IMR-90 (cell line): ENCODE measurements at places on chromosomes 1 and 21. TPM values are rescaled to one million over a fixed set of nuclear protein-coding genes. Genes with fewer than 3 reads are reported as not detected.

DNA sequence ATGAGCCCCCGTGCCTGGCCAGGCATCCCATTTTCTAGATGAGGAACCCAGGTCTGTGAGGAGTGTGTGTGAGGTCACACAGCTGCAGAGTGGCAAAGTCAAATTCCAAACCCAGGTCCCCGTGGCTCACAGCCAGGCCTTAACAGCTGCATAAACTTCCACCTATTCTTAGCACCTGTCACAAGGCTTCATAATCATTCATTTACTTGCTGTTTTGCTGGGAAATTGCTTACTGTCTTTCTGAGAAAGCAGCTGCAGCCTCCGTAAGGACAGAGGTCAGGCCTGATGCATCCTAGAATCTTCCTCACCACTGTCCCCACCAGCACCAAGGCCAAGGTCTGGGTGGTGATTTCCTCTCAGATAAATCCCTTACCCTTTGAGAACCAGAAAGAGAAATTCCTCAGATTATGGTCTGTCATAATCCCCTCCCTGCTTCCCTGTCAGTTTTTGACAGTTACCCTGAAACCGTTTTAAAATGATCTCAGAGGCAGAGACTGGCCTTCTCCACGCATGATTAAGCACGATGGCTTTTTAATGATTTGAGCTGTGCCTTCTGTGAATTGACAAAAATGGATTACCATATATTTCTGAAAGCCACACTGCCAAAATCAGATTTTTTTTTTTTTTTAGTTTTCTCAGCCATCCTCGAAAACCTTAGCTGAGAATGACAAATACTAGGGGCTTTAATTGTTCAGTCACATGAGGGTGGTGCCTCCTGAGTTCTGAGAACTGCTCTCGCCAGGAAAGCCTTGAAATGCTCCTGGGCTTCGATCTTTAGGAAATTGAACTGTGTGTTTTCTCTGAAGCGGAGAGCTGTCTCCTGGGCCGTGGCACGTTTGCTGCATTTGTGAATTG lies 70.0 kb upstream of the SELENON start:
- no peak overlapping the region for H3K27ac ChIP-seq
- peaks cover 2% of the 10 kb centered on the region; the same call in 1 of the 2 replicates for H3K36me3 ChIP-seq
- peaks cover 14% of the 10 kb centered on the region for H3K4me1 ChIP-seq
- no peak for DNase-seq
- H3K4me3 ChIP-seq = no peak overlapping the region

DNA sequence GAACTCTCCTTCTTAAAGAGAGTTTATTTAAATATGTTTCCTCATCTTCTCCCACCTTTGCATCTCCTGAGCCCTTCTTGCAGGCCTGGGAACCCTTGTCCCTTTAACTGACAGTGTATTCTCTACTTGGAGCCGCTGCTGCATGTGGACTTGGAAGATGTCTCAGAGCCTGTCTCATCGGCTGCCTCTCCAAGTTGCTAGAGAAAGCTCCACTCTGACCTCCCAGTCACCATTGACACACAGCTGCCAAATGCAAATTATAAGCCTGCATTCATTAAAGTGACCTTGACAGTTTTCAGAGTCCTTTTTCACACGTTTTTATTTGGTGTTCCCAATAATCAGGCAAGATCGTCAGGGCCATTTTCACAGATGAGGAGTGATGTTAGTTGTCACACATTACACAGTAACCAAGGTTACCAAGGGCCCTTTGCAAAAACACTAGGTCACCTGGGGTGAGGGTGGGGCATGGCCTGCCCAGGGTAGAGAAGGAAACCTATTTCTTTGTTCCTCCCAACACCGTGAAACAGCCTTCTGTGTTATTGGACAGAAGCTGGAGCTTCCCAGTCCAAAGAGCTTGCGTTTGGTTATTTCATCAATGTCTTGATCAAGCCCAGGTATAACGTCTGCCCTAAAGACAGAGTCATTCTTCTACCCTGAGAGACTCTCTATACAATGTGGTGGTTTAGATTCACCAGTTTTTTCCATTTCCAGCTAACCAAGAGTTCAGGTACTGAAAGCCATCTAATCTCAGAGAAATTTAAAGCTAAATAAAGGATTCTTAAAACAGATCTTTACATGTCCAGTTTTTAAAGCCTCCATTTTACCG lies 164.1 kb downstream of the GALNT2 start:
- H3K4me1 ChIP-seq = peaks cover 5% of the 10 kb centered on the region; the same call in 1 of the 2 replicates
- no peak overlapping the region for H3K27ac ChIP-seq
- peaks cover 6% of the 10 kb centered on the region; the same call in 1 of the 2 replicates for H3K36me3 ChIP-seq
- no peaks in the 10 kb centered on the region for H3K27me3 ChIP-seq
- no peak overlapping the region for H3K4me3 ChIP-seq
- no peak for DNase-seq

GRCh38 chr1:192766009-192766625 lies 42.7 kb upstream of the RGS2 start:
- H3K4me3 ChIP-seq = no peak overlapping the region
- peak overlapping the region; percentile 44; the same call in 1 of the 2 replicates for H3K27ac ChIP-seq
- H3K4me1 ChIP-seq = peaks cover 18% of the 10 kb centered on the region
- DNase-seq = peak; percentile 37
- H3K27me3 ChIP-seq = no peaks in the 10 kb centered on the region

Gene ZBTB8A
- total RNA-seq = 6.1 and 7.5 TPM in 2 replicates

Gene CLIC6
- total RNA-seq = not detected in 2 replicates

Gene NTNG1
- total RNA-seq = 2.3 and 2.8 TPM in 2 replicates
